Activated naive CD4-positive, alpha-beta T cell (primary cell): ENCODE measurements at places on chromosomes 3 and 15.

DNA sequence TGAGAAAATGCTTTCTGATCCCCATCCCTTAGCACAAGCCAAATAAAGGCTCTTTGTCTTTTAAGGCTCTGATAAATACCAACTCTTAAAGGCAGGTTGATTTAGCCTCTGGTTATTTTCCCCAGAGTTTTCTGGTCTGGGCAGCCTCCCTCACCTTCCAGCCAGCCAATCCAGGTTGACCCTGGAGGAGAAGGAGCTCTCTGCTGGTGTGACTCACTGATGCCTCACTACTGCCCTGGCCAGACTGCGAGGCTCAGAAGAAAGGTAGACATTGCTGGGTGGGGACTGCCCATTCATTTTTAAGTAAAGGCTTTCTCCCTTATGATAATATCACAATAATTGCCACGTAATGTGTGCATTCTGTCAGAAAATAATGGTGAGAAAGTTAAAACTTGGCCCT, 37.1 kb downstream of the SLCO3A1 start:
- no peak for DNase-seq

DNA sequence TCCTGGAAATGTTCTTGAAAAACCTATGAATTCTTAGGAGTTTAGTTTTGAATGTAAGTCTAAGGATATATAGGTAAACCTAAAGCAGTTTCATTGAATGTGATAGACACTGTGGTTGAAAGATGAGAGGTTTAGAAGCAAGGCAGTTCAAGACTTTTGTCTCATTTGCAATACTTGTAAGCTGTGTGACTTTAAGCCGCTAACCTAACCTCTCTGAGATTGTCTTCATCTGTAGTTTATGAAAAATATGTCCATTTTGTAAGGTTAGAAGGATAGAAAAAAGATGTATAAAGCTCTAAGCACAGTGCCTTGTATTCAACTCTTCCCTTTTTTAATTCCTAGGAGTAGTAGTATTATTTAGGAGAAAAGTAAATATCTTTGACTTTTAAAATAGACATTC, 306.6 kb upstream of the ARRDC4 start:
- no peak for DNase-seq

DNA sequence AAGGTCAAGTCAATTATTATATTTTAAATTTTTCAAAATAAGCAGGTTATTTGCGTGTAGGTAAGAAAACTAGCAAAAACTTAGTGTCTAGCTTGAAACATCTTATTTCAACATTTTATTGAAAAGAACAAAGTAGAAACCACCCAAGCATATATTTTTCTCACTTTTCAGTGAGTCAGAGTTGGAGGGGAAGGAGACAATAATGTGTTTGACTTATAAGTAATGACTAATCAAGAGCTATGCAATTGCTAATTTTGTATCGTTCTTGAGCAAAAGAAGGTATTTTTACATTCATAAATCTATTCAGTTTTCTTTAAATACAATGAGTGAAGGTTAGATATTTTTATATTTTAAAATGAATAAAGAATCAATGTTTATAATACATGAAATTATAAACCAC, 54.4 kb upstream of the P2RY1 start:
- DNase-seq = no peak

DNA sequence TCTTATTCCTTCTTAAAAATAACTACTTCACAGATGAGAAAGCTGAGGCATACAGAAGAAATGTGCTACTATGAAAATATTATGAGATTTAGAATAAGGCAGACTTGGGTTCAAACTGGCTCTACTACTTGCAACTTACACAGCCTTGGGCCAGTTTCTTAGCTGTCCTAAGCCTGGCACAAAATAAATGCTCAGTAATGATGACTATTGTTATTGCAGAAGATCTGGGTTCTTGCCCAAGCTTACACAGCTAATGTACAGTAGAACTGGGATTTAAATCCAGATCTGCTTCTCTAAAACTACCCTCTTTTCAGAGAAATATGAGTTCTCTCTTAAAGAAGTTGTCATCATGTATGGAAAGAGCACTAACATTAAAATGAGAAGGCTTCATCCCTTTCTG, 228.2 kb upstream of the TPRG1 start:
- no peak for DNase-seq

GRCh38 chr15:20106026-20106425, 435.6 kb downstream of the GOLGA6L6 start:
- DNase-seq = no peak

DNA sequence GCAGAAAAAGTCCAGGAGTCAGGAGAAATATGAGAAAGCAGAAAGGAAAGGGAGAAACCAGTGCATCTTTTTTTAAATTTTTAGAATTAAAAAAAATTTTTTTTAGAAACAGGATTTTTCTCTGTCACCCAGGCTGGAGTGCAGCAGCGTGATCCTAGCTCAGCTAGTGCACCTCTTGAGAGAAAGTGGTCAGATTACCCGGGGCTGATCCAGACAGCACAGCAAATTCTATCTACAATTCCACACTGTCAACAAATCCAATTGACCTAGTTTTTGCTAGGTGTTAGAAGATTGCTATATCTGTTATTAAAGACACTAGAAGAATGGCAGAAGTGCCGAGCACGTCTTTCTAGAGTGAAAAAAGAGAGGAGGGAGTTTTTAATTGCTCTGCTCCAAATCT, 117.3 kb downstream of the RFTN1 start:
- DNase-seq = no peak

GRCh38 chr3:33575311-33575710, 135.1 kb upstream of the UBP1 start:
- DNase-seq = no peak

DNA sequence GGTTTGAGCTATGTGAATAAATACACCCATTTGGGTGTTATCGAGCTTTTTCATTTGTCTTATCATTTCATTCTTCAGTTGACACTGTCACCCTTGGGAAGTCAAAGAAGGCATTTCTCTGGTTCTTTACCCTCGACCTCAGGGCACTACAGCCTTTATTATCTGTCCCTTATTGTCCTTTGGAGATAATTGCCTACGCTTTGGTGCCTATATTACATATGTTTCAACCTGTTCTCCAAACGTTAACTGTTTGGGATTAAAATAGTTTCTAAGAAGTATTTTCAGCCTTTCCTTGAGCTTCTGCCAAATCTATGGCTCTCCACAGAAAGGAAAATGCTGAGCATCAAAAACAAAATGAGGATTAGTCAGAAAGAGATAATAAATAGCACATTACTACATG, 395.4 kb upstream of the ADAMTS9 start:
- DNase-seq = no peak

DNA sequence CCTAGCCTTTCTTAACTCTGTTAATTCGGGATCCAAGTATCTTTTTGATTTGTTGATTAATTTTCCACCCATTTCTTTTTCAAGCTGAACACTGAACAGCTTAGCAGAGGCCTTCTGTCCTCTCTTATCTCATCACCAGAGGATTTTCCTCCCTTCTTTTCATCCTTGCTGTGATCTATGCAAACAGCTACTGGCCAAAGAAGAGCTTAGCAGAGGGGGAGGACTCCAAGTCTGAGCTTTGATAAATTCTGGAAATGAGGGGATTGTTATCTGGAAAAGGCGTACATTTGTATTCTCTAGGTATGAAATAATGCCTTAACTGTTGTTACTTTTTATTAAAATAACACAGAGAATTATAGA, 13.4 kb downstream of the DZIP3 start:
- DNase-seq = no peak

DNA sequence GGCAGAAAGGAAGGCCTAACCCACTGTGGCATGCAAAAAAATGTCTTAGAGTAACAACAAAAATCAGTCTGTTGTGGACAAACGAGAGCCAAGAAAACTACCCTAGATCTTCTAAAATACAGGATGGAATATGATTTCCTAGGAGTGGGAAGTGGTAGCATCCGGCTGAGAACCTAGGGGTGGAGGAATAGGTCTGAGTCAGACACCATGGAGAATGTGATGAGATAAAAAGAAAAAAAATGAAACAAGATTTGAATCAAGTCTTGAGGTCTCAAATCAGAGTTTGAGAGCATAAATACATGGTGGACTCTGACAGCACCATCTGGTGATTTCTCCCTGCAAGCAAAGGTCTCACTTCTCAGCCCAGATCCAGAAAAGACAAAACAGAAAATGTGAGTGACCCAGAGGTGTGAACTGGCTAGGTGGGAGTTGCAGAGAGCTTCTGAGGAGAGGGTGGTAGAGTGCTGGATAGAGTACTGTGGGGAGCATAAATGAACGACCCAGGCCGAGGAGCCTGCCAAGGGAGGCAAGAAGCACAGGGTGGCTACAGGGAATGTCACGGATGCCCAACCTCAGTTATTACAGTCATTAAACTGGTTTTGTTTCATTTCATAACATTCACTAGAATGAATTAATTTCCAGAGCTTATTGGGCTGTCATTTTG, 27.6 kb upstream of the VEPH1 start:
- no peak for DNase-seq

GRCh38 chr3:22101351-22101750, 350.3 kb upstream of the ZNF385D start:
- DNase-seq = no peak

- no peak for DNase-seq
Observed at GRCh38 chr3:14127516-14128161, 2.8 kb downstream of the TMEM43 start.

- no peak for DNase-seq
Observed at GRCh38 chr15:78174401-78174800, 25.2 kb downstream of the IDH3A start.

DNA sequence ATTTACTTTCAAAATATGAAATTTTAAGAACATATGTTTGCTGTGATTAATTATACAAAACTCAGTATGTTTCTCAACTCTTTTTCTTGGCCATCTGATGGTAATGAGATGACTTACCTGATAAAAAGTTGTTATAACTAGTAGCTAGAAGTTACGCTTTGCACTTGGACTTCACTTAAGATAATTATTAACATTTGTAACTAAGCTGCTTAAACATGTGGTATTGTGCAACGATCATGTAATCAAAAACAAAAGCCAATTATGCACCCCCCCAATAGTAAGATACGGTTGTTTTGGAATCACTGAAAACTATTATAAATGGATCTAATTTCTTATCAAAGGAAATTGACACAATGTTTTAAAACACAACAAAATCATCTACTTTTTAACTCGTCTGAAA, 342.9 kb downstream of the CNTN3 start:
- no peak for DNase-seq

DNA sequence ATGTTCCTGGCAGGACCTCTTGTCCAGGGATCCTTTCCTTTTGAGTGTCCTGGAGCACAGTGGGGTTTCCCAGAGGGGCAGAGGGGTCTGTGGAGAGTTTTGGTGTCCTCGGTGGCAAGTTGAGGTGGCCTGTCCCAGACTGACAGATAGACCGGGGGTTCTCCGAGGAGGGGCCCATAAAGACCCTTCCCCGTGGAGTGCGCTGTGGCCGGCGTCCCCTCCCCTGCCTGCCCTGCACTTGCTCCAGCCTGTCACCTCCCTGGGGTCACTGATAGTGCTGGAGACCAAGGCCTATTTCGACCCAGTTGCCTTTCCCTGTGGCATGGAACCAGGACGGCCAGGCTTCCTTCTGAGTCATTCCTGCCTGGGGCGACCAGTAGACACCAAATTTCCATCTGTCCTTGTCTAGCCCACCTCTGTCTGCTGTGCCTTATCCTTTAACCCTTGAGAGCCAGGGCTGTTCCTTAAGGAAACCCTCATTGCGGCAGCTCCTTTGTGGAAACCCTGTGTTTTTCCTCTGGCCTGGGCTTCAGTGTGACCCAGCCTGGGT, 2.9 kb downstream of the MUC4 start:
- no peak for DNase-seq

DNA sequence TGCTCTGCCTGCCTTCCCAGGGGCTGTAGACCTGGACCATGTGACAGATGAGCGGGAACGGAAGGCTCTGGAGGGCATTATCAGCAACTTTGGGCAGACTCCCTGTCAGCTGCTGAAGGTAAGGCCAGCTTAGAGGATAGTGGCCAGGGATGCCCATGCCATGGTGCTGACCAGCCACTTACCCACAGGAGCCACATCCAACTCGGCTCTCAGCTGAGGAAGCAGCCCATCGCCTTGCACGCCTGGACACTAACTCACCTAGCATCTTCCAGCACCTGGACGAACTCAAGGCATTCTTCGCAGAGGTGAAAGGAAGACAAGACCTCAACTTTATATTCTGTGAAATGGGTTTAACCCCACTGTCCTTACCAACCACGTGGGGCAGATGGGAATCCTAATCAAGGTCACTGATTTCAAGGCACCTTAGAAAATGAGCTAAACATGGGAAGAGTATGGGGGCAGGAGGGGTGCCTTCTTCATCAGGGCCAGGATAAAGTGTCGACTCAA, 26.7 kb downstream of the NBEAL2 start:
- no peak for DNase-seq

DNA sequence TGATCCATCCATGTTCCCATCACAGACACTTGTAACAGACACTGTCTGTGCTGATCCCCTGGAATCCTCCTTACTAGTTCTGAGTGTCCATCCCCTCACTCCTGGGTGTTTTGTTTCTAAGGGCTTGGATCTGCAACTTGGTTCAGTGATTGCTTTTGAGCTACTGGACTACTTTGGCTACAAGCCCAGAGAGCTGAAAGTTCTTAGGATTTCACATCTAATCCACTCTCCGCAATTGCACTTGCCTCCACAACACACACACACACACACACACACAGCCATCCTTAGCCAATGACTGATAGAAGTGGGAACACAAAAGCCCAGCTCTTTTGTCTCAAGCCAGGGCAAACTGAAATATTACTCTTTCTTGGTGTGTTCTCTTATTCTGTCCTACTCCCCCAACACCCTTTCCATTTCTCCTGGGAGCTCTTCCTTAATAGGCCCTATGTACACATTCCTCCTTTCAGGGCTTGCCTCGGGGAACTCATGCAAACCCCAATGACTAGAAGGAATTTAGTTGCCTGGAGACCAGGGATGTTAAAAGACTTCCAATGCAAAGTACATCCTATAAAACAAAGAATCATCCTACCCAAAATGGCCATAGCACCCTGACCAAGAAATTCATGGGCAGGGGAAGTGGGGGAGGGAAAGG, 206.1 kb upstream of the UBE2E2 start:
- DNase-seq = no peak

DNA sequence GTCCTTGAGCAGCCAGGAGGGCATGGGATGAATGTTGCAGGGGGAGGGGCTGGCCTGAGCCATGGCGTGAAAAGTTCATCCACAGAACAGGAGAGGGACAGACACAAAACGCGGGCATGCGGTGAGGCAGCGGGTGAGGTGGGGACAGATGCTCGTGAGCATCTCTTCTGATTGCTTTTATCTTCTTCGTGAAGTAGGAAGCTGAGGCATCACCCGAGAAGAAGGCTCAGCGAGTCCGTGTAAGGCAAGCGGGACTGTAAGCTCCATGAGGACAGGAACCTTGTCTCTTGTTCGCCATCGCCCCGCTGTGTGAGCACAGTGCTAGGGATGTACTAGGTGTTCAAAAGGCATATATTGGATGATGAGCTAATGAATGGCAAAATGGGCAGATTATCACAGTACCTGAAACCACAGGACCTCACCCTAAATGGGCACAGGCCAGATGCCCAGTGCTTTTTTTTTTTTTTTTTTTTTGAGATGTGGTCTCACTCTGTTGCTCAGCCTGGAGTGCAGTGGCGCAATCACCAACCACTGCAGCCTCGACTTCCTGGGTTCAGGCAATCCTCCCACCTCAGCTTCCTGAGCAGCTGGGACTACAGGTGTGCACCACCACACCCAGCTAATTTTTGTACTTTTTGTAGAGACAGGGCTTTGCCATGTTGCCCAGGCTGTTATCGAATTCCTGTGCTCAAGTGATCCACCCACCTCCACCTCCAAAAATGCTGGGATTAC, 46.8 kb downstream of the CPN2 start:
- no peak for DNase-seq

GRCh38 chr3:1969281-1969680, 129.4 kb upstream of the CNTN4 start:
- no peak for DNase-seq
